ENCODE measurements at places on chromosomes 4 and X. TPM values are rescaled to one million over a fixed set of nuclear protein-coding genes. Genes with fewer than 3 reads are reported as not detected.

DNA sequence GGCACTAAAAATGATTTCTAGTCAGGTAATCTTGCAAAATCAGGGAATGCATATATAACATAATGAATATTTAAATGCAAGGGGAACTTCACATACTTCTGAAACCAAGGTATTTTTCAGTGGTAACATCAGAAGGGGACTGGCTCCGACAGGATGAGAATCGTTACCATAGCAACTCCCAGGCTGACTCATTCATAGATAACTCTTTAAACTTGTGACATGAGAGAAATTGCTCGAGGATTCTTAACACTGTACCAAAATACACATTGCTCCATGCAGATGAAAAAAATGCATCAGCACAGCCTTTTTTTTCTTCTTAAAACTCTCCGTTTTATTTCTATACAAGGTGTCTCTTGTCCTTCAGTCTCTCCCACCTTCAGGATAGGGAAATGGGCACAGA, 114.3 kb downstream of the GABRB1 start:
- no peaks in the 10 kb centered on the region for H3K27me3 ChIP-seq
- no peak overlapping the region for H3K4me3 ChIP-seq
- peak; percentile 1 for DNase-seq
- H3K4me1 ChIP-seq = no peaks in the 10 kb centered on the region
- no peak overlapping the region for H3K27ac ChIP-seq

GRCh38 chr4:6180841-6181631, 19.3 kb downstream of the JAKMIP1 start:
- H3K27ac ChIP-seq = no peak overlapping the region
- H3K36me3 ChIP-seq = no peaks in the 10 kb centered on the region
- H3K27me3 ChIP-seq = peaks cover 4% of the 10 kb centered on the region
- no peak overlapping the region for H3K4me3 ChIP-seq
- DNase-seq = no peak
- H3K4me1 ChIP-seq = no peaks in the 10 kb centered on the region

GRCh38 chr4:185734214-185734613, 77.8 kb downstream of the SORBS2 start:
- no peaks in the 10 kb centered on the region for H3K27me3 ChIP-seq
- H3K27ac ChIP-seq = no peak overlapping the region
- peaks cover 10% of the 10 kb centered on the region for H3K4me1 ChIP-seq
- H3K4me3 ChIP-seq = no peak overlapping the region
- no peak for DNase-seq
- peaks cover 8% of the 10 kb centered on the region for H3K36me3 ChIP-seq

The AVPR2 gene
- not detected for polyA plus RNA-seq

The COX7B2 gene
- polyA plus RNA-seq = not detected

DNA sequence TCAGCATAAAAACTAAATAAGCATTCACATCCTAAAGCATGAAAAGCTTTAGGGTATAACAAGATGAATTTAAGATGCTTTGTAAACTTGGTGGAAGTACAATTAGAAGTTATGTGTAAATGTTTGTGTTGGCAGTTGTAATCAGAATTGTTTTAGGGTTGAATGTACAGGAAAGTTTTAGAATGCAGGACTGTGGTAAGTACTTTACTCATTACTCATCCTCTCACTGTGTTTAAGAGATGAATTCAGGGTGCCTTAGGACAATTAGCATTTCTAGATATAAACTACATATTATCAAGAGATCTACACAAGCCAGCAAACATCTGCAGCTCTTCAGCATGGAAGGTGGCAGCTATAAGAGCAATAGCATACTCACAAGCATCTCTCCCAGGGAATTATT, 77.5 kb upstream of the ELOVL6 start:
- no peak overlapping the region for H3K4me3 ChIP-seq
- H3K4me1 ChIP-seq = no peaks in the 10 kb centered on the region
- no peaks in the 10 kb centered on the region for H3K27me3 ChIP-seq
- no peak overlapping the region for H3K27ac ChIP-seq

DNA sequence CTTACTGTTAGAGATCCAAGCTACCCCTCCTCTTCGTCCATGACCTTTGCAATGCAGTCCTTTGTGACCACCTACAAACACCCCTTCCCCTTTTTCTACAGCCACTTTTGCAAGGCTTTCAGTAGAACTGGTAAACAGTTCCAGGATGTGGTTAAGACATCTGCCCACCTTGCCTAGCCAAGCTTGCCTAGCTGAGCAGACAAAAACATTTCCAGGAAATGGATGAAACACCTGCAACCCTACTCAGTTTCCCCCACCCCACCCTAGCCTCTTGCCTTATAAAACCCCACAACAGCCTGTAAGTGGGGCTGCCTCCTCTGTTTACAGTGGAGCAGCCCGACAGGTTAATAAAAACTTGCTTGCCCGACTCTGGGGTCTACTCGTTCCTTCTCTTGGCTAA, 133.8 kb downstream of the ZC4H2 start:
- H3K4me3 ChIP-seq = no peak overlapping the region
- no peak for DNase-seq
- H3K27ac ChIP-seq = no peak overlapping the region
- H3K36me3 ChIP-seq = no peaks in the 10 kb centered on the region

GRCh38 chr4:13527981-13528820, 16.1 kb downstream of the NKX3-2 start:
- no peaks in the 10 kb centered on the region for H3K4me1 ChIP-seq
- H3K36me3 ChIP-seq = no peaks in the 10 kb centered on the region
- H3K27ac ChIP-seq = no peak overlapping the region
- no peak for DNase-seq

DNA sequence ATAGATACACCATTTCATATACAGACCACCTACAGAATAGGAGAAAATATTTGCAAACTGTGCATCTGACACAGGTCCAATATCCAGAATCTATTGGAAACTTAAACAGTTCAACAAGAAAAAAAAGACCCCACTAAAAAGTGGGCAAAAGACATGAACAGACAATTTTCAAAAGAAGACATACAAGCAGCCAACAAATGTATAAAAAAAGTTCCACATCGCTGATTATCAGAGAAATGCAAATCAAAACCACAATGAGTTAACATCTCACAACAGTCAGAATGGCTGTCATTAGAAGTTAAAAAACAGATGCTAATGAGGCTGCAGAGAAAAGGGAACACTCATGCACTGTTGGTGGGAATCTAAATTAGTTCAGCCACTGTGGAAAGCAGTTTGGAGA, 36.8 kb downstream of the KIAA0232 start:
- H3K36me3 ChIP-seq = peaks cover 2% of the 10 kb centered on the region
- H3K27me3 ChIP-seq = no peaks in the 10 kb centered on the region
- no peak overlapping the region for H3K27ac ChIP-seq
- no peak for DNase-seq
- no peaks in the 10 kb centered on the region for H3K4me1 ChIP-seq
- H3K4me3 ChIP-seq = no peak overlapping the region

- H3K27me3 ChIP-seq = no peaks in the 10 kb centered on the region
- H3K36me3 ChIP-seq = no peaks in the 10 kb centered on the region
- H3K4me3 ChIP-seq = no peak overlapping the region
- DNase-seq = no peak
- H3K4me1 ChIP-seq = no peaks in the 10 kb centered on the region
Measured at GRCh38 chr4:28211676-28212470, 1351.2 kb downstream of the STIM2 start.

DNA sequence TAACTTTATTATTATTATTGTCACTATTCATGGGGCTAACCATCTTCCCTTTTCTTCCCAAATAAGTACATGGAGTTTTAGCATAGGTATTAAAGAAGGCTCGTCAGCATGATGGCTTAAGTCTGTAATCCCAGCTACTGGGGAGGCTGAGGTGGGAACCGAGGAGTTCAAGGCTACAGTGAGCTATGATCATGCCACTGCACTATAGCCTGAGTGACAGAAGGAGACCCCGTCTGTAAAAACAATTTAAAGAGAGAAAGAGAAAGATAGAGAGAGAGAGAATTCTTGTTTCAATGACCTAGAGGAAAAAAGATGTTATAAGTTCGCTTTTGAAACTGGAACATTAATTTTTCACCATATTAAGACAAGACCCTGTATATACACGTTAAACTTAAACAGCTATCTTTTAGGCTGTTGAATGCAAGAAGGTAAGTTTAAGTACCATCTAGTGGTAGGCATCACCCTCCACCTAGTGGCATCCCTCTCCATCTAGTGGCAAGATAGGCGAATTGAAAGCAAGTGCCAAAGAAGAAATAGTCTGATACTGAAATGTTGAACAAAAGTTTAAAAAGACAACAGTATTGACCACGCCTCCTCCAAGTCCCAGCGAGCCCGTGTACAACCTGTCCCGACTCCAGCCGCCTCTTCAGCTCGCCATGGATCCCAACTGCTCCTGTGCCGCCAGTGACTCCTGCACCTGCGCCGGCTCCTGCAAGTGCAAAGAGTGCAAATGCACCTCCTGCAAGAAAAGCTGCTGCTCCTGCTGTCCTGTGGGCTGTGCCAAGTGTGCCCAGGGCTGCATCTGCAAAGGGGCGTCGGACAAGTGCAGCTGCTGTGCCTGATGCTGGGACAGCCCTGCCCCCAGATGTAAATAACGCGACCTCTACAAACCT, 26.0 kb upstream of the YTHDC1 start:
- no peak overlapping the region for H3K27ac ChIP-seq
- H3K36me3 ChIP-seq = no peaks in the 10 kb centered on the region
- DNase-seq = peak; percentile 66
- H3K27me3 ChIP-seq = no peaks in the 10 kb centered on the region

- H3K4me3 ChIP-seq = no peak overlapping the region
- H3K27ac ChIP-seq = peak overlapping the region; percentile 22
- H3K36me3 ChIP-seq = no peaks in the 10 kb centered on the region
- H3K27me3 ChIP-seq = no peaks in the 10 kb centered on the region
- H3K4me1 ChIP-seq = peaks cover 23% of the 10 kb centered on the region
Measured at GRCh38 chrX:107574054-107574683, 54.1 kb upstream of the PRPS1 start.

- H3K4me1 ChIP-seq = no peaks in the 10 kb centered on the region
- H3K4me3 ChIP-seq = no peak overlapping the region
- no peak overlapping the region for H3K27ac ChIP-seq
- DNase-seq = no peak
- no peaks in the 10 kb centered on the region for H3K36me3 ChIP-seq
Measured at GRCh38 chrX:57178605-57179004, 41.4 kb upstream of the SPIN2A start.

GRCh38 chr4:11847167-11847566, 418.5 kb upstream of the HS3ST1 start:
- H3K4me3 ChIP-seq = no peak overlapping the region
- DNase-seq = no peak
- no peak overlapping the region for H3K27ac ChIP-seq
- H3K27me3 ChIP-seq = no peaks in the 10 kb centered on the region

The GAGE12F gene
- polyA plus RNA-seq = not detected

DNA sequence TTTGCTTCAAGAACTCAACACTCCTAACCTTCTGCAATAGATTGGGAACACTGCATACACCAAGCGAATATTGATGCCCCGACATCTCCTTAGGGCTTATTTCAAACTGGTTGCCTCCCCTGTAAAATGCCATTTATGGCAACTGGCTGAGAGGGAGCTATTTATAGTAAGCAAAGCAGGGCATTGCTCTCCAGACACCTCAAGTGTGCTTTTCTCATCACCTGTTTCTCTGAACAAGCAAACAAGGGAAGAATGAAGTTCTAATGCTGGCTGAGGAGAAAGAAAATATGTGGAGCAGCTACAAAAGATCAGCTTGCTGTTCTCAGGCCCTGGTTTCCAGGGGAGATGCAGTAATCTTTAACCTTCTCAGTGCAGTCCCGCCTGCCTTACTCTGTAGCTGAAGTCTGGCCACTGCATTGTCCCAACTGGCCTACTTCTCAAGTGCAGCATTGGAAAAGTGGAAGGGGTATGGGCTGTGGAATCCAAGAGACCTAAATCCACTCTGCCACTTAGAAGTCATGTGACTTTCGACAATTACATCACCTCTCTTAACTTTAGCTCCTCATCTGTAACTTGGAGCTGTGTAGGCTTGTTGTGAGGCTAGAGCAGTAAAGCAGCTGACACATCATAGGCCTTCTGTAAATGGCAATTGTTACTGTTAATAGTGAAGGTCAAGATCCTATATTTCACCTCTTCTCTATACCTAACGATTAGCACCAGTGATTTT, 47.9 kb upstream of the FGF13 start:
- no peaks in the 10 kb centered on the region for H3K36me3 ChIP-seq
- no peak overlapping the region for H3K27ac ChIP-seq
- H3K4me1 ChIP-seq = no peaks in the 10 kb centered on the region

The C4orf50 gene
- not detected for polyA plus RNA-seq

The NOX1 gene
- polyA plus RNA-seq = 0.10 TPM

The EREG gene
- polyA plus RNA-seq = 0.24 TPM

DNA sequence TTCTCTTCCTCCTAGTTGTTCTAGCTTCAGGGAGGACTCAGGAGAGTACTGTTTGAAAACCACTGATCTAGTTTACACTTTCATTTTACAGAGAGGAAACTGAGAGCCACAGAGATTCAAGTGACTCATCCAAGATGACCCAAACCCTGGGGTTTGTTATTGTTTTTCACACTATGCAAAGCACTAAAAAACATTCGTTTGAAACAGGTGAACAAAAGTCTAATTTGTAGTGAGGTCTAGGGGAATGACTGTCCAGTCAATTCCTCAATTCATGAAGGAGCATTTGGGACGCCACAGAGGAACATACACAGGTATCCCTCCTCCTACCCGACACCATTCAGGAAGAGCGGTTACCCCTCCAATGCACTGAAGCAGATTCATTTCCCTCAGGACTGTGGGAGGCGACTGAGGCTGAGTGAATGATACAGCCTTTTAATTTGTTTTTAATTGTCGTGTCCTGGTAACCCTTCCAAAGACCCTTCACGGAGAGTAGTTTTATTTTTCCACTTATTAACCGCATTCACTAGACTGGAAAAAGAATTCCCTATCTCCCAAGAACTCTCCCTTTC, 30.3 kb downstream of the TLR10 start:
- DNase-seq = no peak
- H3K4me3 ChIP-seq = no peak overlapping the region
- peaks cover 27% of the 10 kb centered on the region for H3K4me1 ChIP-seq
- no peak overlapping the region for H3K27ac ChIP-seq
- no peaks in the 10 kb centered on the region for H3K27me3 ChIP-seq

GRCh38 chr4:141645611-141646340, 9.4 kb downstream of the IL15 start:
- no peak overlapping the region for H3K27ac ChIP-seq
- H3K27me3 ChIP-seq = no peaks in the 10 kb centered on the region
- no peaks in the 10 kb centered on the region for H3K4me1 ChIP-seq
- DNase-seq = no peak
- H3K36me3 ChIP-seq = no peaks in the 10 kb centered on the region

GRCh38 chrX:32538554-32538953, 672.8 kb downstream of the DMD start:
- no peak overlapping the region for H3K27ac ChIP-seq
- no peak for DNase-seq
- no peak overlapping the region for H3K4me3 ChIP-seq
- H3K4me1 ChIP-seq = peaks cover 19% of the 10 kb centered on the region
- no peaks in the 10 kb centered on the region for H3K36me3 ChIP-seq

Measured in HepG2 (cell line).